ENCODE measurements at places on chromosomes 5 and 9.

- DNase-seq, result no peak
These were observed 320.0 kb downstream of the FBXL17 start for GRCh38 chr5:108061941-108062340.

DNA sequence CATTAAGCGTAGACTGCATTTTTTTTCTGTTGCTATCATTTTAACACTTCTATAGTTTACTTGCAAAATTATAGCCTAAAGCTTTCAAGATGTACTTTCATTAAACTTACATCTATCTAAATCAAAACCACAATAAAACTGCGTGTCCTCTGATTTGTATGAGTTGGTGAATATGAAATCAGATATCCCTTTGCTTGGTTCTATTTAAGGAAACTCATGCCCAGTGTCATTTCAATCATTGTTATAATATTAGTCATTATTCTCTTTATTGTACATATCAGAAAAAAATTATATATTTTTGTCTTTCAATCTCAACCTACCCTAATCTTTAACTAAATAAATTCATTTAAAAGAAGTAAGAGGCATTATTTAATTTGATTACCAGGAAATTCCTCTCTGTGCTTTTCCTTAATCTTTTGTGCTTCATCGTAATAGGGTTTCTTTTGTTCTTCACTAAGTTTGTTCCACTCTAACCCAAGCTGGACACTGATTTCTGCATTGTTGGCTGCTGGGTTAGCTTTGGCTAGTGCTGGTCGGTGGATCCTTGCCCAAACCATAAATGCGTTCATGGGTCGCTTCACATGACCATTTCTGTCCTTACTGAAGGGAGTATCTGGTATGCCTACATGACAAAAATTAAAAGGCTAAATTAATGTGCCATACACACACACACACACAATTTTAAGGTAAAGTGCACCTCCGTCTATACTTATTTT lies 3.8 kb downstream of the SOX30 start:
- no peak for DNase-seq

DNA sequence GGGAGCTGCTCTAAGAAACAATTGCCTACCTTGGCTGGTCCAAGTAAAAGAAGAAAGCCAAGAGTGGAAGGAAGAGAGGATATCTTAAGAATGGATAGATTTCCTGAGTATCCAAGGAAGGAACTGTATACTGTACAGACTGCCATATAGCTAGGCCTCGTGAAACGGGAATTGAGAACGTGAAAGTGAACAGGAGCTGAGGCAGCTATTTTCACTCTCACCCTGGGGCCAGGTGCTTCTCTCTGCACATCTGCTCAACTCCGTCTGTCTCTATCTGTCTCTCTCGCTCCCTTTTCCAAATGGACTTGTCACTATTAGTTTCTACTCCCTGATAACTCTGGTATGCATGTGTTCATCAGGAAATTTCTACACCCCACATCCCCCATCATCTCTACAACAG lies 35.9 kb upstream of the TESK1 start:
- DNase-seq, result no peak

DNA sequence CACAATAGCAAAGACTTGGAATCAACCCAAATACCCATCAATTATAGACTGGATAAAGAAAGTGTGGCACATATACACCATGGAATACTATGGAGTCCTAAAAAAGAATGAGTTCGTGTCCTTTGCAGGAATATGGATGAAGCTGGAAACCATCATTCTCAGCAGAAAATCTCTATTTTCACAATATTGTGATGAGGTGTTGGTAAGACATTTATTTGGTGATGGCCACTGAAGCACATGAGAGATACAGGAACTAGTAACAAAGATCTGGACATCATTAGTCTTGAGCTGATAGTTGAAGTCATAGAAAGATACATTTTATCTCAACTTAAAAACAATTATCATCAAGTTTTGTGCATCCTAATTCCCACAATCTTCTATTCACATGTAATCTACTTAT lies 70.6 kb downstream of the RAB3C start:
- no peak for DNase-seq

DNA sequence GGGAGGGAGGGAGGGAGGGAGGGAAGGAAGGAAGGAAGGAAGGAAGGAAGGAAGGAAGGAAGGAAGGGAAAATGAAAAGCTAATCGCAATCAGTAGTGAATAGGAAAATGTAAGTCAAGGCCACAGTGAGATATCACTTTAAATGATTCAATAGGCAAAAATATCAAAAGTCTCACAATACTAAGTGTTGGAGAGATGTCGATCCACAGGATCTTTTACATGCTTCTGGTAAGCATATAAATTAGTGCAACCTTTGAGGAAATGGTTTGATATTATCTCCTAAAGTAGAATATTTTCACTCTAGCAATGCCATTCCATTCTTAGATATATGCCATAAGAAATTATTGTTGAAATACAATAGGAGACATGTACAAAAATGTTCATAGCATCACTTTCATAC lies 58.4 kb downstream of the FRMD3 start:
- no peak for DNase-seq

DNA sequence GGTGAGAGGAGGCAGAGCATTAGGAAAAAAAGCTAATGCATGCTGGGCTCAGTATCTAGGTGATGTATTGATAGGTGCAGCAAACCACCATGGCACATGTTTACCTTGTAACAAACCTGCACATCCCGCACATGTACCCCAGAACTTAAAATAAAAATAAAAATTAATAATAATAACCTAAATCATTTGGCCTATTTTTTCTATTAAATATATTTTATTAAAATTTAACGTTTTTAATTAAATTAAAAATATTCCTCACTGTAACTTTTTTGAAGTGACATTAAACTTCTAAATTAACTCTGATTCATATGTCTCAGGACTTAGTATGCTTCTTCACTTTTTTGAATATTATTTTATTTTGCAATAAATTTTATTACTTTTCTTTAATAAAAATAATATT lies 83.7 kb upstream of the PARP8 start:
- no peak for DNase-seq

- DNase-seq, result no peak
These were observed 4.3 kb downstream of the SPATA31E1 start for GRCh38 chr9:87886933-87887505.
